ENCODE measurements at places on chromosomes 2 and 18. TPM values are rescaled to one million over a fixed set of nuclear protein-coding genes. Genes with fewer than 3 reads are reported as not detected.

GRCh38 chr2:26130763-26131162, 42.1 kb upstream of the GAREM2 start:
- no peak for DNase-seq
- H3K36me3 ChIP-seq = peaks cover 17% of the 10 kb centered on the region
- H3K27me3 ChIP-seq = peaks cover 1% of the 10 kb centered on the region
- H3K4me1 ChIP-seq = peaks cover 8% of the 10 kb centered on the region

Gene ZNF407
- 16.8 TPM for total RNA-seq

Gene TSPYL6
- total RNA-seq = not detected

DNA sequence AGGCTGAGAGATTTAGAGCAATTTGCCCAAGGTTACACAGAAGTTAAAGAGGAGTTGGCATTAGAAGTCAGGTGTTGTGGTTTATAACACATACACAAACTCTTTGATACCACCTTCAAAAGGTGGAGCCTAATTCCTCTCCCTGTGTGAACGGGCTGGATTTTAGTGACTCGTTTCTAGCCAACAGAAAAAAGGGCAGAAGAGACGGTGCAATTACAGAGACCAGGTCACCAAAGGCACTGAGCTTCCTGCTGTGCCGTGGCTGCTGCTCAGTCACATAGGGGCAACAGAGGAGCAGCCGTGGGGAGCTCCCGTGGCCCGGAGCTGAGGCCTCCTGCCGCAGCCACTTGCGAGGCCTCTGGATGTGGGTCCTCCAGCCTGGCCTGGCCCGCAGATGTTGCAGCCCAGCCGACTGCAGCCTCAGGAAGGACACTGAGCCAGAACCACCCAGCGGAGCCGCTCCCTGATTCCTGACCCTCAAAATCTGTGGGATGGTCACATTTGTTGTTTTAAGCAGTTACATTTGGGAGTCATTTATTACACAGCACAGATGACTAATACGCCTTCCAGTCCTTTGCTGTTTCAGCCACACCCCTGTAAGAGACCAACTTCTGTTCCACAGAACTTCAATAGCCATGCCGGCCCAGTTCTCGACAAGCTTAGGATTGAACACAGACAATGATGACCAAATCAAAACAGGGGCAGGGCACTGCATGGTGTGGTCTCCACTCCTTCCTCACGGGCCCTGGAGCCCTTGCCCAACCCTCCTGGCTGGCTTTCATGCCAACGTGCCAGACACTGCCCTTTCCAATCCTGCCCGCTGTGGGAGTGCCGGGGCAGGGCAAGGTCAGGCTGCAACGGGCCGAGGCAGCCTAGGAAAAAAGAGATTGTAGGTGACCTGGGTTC, 17.1 kb downstream of the EDAR start:
- H3K4me3 ChIP-seq = no peak overlapping the region
- H3K27me3 ChIP-seq = peaks cover 1% of the 10 kb centered on the region
- no peak for DNase-seq
- H3K36me3 ChIP-seq = no peaks in the 10 kb centered on the region

GRCh38 chr18:48100651-48101165, 170.2 kb upstream of the SMAD2 start:
- peaks cover 9% of the 10 kb centered on the region for H3K4me1 ChIP-seq
- H3K27me3 ChIP-seq = peaks cover 4% of the 10 kb centered on the region
- no peaks in the 10 kb centered on the region for H3K36me3 ChIP-seq
- no peak overlapping the region for H3K4me3 ChIP-seq
- H3K27ac ChIP-seq = no peak overlapping the region

- no peak for DNase-seq
- H3K4me3 ChIP-seq = no peak overlapping the region
Observed at GRCh38 chr2:151670346-151670745, 63.9 kb downstream of the NEB start.

GRCh38 chr2:127098711-127099110, 8.2 kb downstream of the BIN1 start:
- H3K4me1 ChIP-seq = peaks cover 45% of the 10 kb centered on the region
- DNase-seq = no peak
- peaks cover 17% of the 10 kb centered on the region for H3K27me3 ChIP-seq
- H3K4me3 ChIP-seq = no peak overlapping the region
- H3K36me3 ChIP-seq = peaks cover 4% of the 10 kb centered on the region

DNA sequence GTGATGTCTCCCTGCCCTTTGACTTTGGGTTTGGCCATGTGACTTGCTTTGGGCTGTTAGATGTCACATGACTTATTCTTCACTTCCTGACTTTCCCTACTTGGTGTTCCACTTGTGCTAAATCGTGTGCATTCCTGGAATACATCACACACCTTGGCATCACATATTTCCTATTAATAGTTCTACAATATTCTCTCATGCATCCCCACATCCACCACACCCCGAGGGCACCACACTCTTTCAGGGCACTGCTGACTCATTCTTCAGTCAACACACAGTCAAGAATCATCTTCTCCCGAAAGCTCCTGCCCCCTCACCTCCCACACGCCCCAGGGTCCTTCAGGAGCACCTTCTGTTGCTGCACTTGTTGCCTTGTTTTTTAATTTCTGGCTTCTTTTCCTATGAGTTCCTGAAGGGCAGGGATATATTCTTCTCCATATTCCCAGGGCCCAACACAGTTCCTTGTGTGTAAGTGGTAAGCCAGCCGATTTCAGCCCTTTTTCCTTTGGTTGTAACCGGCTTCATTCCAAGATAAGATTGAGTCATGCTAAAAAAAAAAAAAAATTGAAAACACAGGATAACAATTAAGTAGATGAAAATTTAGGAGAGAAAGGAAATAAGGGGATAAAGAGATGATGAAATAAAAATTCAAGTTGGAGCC, 341.4 kb downstream of the SLC4A3 start:
- no peaks in the 10 kb centered on the region for H3K36me3 ChIP-seq
- H3K4me1 ChIP-seq = peaks cover 5% of the 10 kb centered on the region
- no peak overlapping the region for H3K4me3 ChIP-seq
- no peak for DNase-seq
- peaks cover 1% of the 10 kb centered on the region for H3K27me3 ChIP-seq

DNA sequence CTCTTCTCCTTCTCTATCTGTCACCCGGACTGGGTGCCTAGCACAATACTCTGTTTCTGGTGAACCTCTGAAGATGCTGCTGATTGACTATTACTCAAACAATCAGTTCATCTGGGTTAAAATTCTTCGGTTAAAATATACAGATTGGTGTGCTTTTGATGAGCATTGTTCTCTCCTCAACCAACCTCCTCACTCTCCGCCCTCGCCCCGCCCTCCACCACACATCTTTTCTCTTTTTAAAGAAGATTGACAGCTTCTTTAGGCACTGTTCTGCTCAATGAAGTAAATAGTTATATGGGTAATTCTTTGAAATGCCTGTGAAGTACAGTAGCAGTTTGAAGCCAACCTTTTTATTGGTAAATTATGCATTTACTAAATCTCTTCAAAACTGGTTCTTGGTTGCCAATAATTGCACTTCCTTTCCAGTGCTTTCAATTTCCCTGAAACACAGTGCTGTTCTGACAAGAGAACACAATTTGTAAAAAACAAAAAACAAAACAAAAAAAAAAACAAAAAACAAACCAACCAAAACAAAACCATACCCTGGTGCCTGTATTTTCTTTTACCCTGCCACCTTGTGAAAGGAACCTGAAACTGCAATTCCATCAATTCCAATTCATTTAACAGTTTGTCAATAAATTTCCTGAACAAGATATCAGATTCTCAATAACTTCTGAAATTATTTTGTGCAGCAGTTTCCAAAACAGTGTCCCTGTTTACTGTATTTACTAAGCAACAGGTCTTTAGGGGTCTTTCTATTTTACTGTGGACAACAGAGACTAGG, 188.6 kb downstream of the LRP1B start:
- no peak for DNase-seq
- peaks cover 3% of the 10 kb centered on the region for H3K4me1 ChIP-seq
- no peak overlapping the region for H3K4me3 ChIP-seq
- H3K27me3 ChIP-seq = no peaks in the 10 kb centered on the region

GRCh38 chr18:62716619-62717168, 1.4 kb downstream of the PHLPP1 start:
- no peak overlapping the region for H3K27ac ChIP-seq
- peaks cover 14% of the 10 kb centered on the region for H3K36me3 ChIP-seq
- H3K27me3 ChIP-seq = peaks cover 20% of the 10 kb centered on the region

Gene COLEC11
- 2.3 TPM for total RNA-seq

DNA sequence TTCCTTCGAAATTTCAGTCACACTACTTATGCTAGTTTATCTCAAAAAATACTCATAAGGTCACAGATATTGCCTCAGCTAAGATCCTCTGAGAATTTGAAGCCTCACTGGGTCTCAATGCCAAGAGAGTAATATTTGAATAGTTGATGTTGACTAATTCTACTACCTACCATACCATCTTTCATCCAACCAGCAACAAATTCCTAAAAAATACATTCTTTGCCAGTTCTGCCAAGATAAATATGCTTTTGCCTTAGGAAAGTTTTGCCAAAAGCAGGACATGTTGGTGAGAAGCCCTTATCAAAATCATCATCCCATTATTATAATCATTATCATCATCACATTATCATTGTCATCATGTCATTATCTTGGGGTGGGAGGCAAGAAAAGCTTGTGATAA, 544.6 kb upstream of the ZEB2 start:
- no peak overlapping the region for H3K4me3 ChIP-seq
- no peaks in the 10 kb centered on the region for H3K4me1 ChIP-seq
- H3K36me3 ChIP-seq = no peaks in the 10 kb centered on the region
- no peak overlapping the region for H3K27ac ChIP-seq
- no peaks in the 10 kb centered on the region for H3K27me3 ChIP-seq

- H3K36me3 ChIP-seq = no peaks in the 10 kb centered on the region
- peak overlapping the region; percentile 19 for H3K4me3 ChIP-seq
- H3K27ac ChIP-seq = peak overlapping the region; percentile 95
- no peak for DNase-seq
- peaks cover 59% of the 10 kb centered on the region for H3K4me1 ChIP-seq
Observed at GRCh38 chr2:108594132-108594981, 60.1 kb downstream of the LIMS1 start.

Gene SLC8A1
- 0.80 TPM for total RNA-seq

GRCh38 chr2:111041398-111042202, 79.1 kb upstream of the BCL2L11 start:
- peaks cover 2% of the 10 kb centered on the region for H3K4me1 ChIP-seq
- no peak overlapping the region for H3K4me3 ChIP-seq
- no peak overlapping the region for H3K27ac ChIP-seq
- no peaks in the 10 kb centered on the region for H3K27me3 ChIP-seq

- DNase-seq = no peak
- H3K27me3 ChIP-seq = peaks cover 13% of the 10 kb centered on the region
- H3K36me3 ChIP-seq = peaks cover 13% of the 10 kb centered on the region
- H3K4me1 ChIP-seq = peaks cover 20% of the 10 kb centered on the region
Observed at GRCh38 chr18:13455960-13456481, 237.5 kb downstream of the LDLRAD4 start.

Gene TMEM178A
- 4.8 TPM for total RNA-seq

GRCh38 chr2:95359031-95359430, 43.5 kb upstream of the FAHD2A start:
- no peaks in the 10 kb centered on the region for H3K4me1 ChIP-seq
- peaks cover 8% of the 10 kb centered on the region for H3K27me3 ChIP-seq
- no peaks in the 10 kb centered on the region for H3K36me3 ChIP-seq
- no peak for DNase-seq

- no peaks in the 10 kb centered on the region for H3K27me3 ChIP-seq
- no peak overlapping the region for H3K4me3 ChIP-seq
- no peak overlapping the region for H3K27ac ChIP-seq
- H3K4me1 ChIP-seq = no peaks in the 10 kb centered on the region
- DNase-seq = no peak
- H3K36me3 ChIP-seq = peaks cover 7% of the 10 kb centered on the region
Observed at GRCh38 chr2:168697668-168698121, 104.7 kb upstream of the NOSTRIN start.

DNA sequence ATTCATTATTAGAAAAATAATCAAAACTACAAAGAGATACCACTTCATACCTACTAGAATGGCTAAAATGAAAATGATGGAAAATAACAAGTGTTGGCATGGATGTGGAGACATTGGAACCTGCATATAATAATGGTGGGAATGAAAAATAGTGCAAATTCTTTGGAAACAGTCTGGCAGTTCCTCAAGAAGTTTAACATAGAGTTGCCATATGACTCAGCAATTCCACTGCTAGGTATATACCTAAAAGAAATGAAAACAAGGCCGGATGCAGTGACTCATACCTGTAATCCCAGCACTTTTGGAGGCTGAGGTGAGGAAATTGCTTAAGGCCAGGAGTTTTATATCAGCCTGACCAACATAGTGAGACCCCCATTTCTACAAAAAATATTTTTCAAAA, 41.6 kb upstream of the ACYP2 start:
- H3K36me3 ChIP-seq = no peaks in the 10 kb centered on the region
- no peak overlapping the region for H3K4me3 ChIP-seq
- H3K27ac ChIP-seq = no peak overlapping the region
- H3K27me3 ChIP-seq = no peaks in the 10 kb centered on the region
- no peaks in the 10 kb centered on the region for H3K4me1 ChIP-seq

Measured in endothelial cell (in vitro differentiated cells).